ENCODE measurements at places on chromosomes 2 and 18. TPM values are rescaled to one million over a fixed set of nuclear protein-coding genes. Genes with fewer than 3 reads are reported as not detected.

DNA sequence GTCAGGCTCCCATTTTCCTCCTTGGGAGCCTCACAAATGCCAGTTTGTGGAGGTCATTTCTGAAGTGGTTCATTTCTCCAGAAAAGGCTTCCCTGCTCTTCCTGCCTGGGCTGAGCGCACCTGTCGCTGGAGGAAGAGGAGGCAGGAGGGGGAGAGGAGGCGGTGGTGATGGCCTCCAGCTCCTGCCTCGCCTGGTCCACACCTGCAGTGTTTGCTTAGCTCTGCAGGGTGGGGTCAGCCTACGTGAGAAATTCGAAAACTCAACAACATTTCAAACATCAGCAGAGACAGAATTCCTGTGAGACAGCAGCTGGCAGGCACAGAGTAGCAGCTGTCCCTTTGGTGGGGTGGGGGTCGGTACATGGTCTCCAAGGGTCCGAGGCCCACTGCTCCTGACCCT lies 7.9 kb downstream of the IMPA2 start:
- DNase-seq, result no peak

GRCh38 chr2:158953926-158954763 lies 14.3 kb upstream of the TANC1 start:
- no peak for DNase-seq

DNA sequence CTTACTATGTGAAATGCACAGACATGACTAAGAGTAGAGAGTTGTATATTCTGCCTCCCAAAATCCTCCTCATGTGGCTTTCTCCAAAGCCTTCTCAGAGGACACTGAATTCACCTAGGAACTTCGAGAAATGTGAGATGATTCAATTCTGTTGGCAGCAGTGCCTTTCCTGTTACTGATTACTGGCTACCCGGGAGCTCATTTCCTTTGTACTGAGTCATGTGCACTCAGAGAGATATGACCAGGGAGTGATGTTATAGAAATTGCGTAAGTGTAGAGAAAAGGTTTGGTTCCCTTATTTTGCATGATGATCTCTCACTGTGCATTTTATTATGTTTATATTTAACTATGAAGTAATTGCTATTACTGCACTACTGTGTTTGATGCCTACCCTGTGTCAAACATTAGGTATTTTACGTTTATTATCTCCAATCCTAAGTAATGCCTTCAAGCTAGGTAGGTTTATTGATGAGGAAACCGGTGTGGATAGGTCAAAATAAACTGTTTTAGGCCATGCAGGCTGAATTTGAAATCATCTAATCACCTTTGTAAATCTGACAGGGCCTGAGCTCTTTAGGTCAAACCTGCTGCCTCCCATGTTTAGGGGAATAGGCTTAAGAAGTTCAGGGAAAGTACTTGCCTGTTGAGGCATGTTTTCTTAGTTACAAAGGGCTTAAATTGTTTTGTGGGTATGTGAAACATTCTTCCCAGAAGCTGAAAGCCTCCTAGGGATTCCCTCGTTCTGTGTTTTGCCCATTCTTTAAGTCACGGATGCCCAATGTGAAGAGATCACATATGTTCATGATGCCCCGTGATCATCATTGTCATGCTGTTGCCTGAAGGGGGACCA lies 86.8 kb downstream of the FMNL2 start:
- DNase-seq, result no peak

- no peak for DNase-seq
Measured at GRCh38 chr2:180709392-180710145, 270.8 kb upstream of the UBE2E3 start.

DNA sequence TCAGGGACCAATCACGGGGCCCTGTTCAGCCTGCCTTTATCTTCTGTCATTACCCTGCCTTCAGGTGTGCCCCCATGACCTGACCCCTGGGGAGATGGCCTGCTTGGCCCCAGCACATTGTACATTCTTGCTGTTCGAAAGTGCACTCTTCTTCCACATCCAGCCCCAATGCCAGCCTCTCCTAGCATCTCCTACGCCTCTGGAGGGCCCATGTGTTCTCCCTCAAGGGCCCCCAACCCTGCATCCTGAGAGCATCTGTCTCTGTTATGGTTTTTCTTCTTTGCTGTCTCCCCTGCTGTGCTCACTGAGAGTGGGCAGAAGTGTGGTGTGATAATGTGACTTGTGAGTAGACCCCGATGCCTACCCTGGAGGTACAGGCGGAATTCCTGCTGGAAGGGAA lies 41.5 kb upstream of the OTOS start:
- no peak for DNase-seq

DNA sequence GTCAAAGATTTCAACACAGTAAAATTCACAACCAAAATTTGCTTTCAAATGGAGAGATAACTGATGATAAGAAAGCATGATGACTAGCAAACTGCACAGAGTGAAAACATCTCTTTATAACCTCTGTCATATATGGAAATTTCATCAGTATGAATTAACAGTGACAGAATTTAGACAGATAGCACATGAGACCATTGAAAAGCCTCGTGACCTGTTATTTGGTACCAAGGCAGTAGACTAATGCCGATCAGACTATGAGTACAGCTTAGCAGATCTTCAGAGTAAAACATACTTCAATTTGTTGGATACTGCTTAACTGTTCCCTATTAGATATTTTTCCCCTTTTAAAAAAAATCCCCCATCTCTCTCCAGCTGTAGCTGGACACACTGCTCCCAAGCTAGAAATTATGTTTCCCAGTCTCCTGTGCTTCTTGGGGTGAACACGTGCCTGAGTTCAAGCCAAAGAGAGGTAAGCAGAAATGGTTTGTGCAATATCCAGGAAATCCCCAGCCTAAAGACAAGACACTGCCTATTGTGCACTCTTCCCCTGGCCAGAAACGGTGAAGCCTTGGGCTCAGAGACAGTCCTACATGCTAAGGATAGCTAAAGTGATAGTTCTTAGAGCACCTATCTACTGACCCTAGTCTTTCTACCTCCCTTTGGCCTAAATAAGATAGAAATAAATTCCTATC lies 256.1 kb downstream of the NCKAP5 start:
- DNase-seq, result no peak

GRCh38 chr2:109173311-109174171 lies 44.5 kb downstream of the SH3RF3 start:
- DNase-seq, result no peak

DNA sequence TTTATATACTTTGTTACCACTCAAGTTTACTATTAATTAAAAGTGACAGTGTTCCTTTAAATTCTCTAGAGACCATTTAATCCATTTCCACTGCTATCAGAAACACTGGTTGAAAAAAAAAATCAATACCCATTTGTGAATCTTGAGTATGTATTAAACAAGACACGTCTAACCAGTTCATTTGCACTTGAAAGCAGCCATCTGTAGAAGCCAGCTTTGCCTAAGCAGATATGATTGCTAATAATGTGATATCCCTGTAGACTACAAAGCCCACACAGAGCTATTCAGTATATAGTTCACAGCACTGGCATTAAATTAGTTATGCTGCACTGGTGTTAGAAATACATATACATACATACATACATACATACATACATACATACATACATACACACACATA lies 111.8 kb upstream of the SP3 start:
- DNase-seq, result no peak

- peak; percentile 28 for DNase-seq
Measured at GRCh38 chr2:118774458-118775133, 72.9 kb downstream of the EN1 start.

DNA sequence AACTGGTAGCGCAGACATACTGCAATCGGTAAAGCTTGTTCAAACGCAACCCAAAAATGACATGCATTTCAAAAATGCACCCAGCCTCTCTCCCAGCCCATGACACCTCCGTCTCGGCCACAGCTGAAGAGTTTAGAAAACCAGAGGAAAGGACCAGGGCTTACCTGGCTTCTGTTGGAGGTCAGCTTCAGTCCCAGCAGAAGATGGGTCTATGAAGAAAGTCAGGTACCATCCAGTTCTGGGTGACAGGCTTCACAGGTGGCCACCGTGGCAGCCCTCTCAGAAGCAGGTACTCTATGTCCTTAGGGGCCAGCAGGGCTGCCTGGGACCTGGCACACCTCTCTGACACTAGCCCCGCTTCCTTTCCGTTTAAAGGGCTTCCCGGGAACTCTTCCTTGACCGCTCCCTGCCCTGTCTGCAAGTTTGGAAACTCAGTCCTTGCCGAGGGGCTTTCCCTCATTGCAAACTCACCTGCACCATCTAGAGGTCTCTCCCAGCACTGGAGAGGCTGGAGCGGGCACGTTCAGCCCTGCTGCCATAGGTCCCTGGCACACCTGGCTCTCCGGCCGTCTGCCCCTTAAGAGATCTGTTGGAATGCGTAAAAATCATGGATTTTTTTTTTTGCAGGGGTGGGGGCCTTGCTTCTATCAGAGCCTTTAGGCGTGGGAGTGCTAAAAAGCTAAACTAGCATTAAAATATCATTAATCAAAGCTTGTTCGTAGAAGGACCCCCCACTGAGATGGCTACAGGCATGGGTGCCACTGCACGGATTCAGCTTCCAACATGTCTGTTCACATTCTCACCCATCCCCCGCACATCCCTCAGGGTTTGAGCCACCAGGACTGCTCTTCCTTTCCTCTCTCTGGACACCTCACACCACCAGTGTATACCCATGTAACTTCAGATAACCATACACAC lies at the start of gene EDAR:
Gene EDAR (minus strand): TSS at position 425 of the 918 bp plus-strand sequence. CDS start 58,206 bp downstream, outside the sequence.
- DNase-seq, result peak; percentile 77

DNA sequence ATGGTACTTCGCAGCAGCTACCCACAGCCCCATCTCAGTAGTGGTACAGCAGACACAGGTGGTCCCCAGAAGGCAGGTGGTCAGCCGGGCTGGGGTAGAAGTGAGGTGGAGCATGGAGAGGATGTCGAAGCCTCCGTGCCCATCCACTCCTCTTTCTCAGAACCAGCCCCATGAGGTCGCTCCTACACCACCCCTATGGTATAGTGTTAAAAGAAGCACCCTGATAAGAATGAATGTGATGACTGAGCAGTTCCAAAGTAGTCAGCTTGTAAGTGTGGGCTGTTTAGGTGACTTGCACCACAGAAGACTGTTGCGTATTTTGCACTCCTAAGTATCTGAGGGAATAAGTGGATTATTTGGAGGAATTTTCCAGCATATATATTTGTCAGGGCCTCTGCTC lies 111.3 kb downstream of the WDSUB1 start:
- DNase-seq, result no peak

GRCh38 chr2:132593171-132593570 lies 76.8 kb downstream of the LYPD1 start:
- no peak for DNase-seq

DNA sequence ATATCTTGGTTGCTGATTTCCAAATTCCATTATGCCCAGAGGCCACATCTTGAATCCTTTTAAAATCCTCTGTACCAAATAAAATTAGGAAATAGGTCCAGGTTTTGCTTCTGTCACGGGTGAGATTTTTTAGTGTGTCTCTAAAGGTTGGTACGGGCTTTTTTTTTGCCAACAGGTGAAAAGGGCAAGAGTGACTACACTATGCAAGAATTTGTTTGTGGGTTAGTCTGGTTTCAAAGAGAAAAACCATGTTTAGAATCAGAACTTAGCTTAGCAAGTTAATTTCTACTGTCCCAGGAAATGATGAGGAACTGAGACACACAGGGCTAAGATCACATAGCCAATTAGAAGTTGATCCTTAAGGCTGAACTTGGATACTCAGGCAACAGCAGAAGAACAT lies 41.7 kb downstream of the POLR1A start:
- no peak for DNase-seq

DNA sequence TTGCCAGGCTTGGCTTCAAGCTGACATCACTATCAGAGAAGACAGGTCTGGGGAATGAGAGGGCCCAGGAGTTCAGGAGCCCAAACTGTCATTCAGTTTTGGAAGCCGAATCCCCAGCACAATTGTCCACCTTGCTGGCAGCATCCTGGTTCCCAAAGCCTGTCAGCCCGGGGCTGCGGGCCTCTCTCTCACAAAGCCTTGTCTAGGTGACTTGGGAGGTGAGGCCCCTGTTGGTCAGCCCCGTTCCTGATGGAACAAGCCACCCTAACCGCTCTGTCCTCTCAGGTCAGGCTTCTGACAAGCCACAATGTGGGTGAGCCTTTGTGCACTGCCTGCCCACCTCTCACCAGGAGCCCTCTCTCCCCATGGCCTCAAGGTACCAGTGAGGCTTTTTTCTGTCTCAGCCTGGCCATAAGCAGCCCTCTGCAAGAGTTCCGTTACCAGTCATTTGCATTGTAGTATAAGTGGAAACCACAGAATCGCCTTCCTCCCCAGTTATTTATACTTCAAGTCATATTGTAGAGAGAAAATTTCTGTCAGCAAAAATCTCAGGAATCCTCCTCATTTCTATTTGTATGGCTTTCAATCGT lies 100.6 kb downstream of the MSH2 start:
- no peak for DNase-seq

GRCh38 chr2:227127201-227127600 lies 36.8 kb downstream of the COL4A4 start:
- no peak for DNase-seq

GRCh38 chr2:208501206-208501605 lies 94.6 kb downstream of the PTH2R start:
- no peak for DNase-seq

- no peak for DNase-seq
Measured at GRCh38 chr2:17643031-17643615, 102.6 kb downstream of the VSNL1 start.

- no peak for DNase-seq
Measured at GRCh38 chr2:64825831-64826491, 163.2 kb upstream of the SLC1A4 start.

GRCh38 chr2:242031481-242032019 lies 162.0 kb downstream of the RTP5 start:
- DNase-seq, result no peak

- no peak for DNase-seq
Measured at GRCh38 chr18:26780520-26781325, 84.8 kb downstream of the AQP4 start.

GRHL1 gene
- 3.7 TPM for polyA plus RNA-seq

PDCD1 gene
- polyA plus RNA-seq, result 0.33 TPM

CCDC74A gene
- 11.5 TPM for polyA plus RNA-seq

LRRTM1 gene
- 32.7 TPM for polyA plus RNA-seq

CDH20 gene
- polyA plus RNA-seq, result 4.2 TPM
